ENCODE measurements at places on chromosomes 16 and 17.

GRCh38 chr16:75060723-75061122, 55.9 kb downstream of the LDHD start:
- DNase-seq: no peak

GRCh38 chr16:75928295-75928694, 202.0 kb upstream of the CPHXL start:
- no peak for DNase-seq

- no peak for DNase-seq
These were observed 179.1 kb downstream of the RBFOX1 start for GRCh38 chr16:7511549-7512260.

- peak; percentile 92 for DNase-seq
These were observed 24.3 kb upstream of the ZNF750 start for GRCh38 chr17:82863941-82864712.

- DNase-seq: no peak
These were observed 140.4 kb downstream of the SHISA9 start for GRCh38 chr16:13041646-13042290.

DNA sequence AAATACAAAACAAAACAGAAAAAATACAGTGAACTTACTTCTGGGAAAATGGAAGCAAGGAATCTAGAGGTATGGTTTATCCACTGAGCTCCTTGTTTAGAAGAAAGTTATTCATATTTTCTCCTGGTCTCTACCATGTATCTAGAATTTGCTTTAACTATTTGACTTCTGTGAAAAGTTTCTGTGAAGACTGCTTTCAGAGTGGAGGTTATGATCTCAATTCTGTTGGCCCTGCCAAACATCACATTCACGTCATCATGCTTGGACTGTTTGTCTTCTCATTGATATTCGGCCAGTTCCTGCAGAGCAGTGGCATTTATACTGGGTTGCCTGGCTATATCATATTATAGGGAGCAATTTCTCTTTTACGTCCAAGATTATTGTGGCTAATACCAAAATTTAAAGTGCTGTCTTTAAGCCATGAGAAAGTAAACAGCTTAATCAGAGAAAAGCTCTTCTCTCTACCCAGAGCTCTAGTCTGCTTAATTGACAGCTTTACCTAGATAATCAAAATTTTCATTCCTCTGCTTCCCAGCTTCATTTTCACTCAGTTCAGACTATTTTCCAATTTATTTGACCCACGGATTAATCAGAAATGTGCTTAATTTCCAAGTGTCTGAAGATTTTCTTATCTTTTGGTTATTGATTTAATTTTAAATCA, at the start of gene ABCA8:
TSS of gene ABCA8 (minus strand) at position 212 of the 661 bp plus-strand sequence. CDS start 13,358 bp downstream, outside the sequence.
- DNase-seq: no peak

Measured in RPMI7951 (cell line).